ENCODE measurements at places on chromosomes 7 and 10.

DNA sequence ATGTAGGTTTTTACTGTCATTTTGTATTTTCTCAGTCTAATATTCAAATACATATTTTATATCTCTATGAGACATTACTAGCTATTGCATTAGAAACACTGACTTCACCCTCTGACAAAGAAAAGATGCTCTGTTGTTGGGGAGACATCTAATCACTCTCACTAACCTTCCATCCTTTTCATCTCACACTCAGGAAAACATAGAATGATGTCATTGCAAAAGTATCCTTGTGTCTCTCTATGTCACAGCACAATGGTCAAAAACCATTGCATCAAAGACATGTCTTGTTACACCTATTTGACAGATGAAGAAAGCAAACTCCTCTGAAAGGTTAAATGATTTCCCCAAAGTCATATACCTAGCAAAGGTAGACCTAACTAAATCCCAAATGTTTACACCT is 231.3 kb upstream of the PTN start:
- no peak for DNase-seq

GRCh38 chr10:75905490-75905889 is 474.1 kb downstream of the LRMDA start:
- DNase-seq: no peak

DNA sequence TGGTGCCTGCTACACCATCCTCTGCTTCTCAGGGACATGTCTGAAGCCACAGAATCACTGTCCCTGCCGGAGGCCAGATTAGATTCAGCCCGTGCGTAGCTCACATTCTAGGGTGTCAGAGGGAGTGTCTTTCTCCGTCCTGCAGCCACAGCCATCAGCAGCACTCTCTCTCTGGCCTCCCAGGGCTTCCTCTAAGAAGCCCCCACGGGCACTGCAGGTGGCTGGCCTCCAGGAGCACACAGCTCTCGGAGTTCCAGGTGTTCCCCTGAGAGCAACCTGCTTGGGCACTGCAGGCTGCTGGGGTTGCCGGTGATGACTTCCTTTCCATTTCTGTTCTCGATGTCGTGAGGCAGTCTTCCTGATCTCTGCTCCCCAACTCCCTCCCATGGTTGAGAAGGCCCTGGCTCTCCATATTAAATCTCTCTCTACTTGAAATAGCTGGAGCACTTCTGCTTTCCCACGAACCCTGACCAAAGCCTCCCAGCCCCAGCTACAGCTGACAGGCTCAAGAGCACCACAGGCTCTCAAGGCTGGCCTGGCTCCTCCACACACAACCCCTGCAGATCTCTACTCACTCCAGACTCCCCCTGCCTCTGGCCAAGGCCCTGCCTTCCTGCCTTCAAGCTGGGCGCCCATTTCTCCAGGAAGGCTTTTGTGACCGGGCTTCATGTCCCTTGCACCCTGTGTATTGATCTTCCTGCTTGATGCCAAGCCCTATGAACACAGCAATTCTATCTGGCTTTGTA is 49.0 kb upstream of the TMEM72 start:
- no peak for DNase-seq

GRCh38 chr7:90618876-90619275 is 22.8 kb downstream of the CDK14 start:
- no peak for DNase-seq

- no peak for DNase-seq
Measured at GRCh38 chr10:102597131-102597991, 46.9 kb upstream of the TRIM8 start.

DNA sequence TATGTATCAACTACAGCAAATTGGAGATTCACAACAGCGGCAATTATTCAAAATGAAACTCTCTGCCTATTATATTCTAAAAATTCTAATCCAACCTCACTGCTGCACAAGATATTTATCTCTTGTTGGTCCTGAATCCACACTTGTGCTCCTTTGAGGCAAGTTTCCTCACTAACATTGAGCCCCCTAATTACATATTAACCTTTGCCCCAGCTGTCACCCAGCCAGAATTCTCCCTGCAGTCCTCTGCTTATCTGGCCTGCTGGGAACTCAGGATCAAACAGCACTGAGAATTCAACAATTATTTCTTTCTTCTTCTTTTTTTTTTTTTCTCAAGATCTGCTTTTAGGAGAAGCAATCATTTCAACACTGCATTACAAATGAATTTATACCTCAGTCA is 21.5 kb upstream of the PLAC9 start:
- DNase-seq: no peak

GRCh38 chr10:44512431-44513022 is 127.6 kb upstream of the CXCL12 start:
- DNase-seq: no peak

- no peak for DNase-seq
Measured at GRCh38 chr7:96786261-96786997, 76.8 kb upstream of the SEM1 start.

GRCh38 chr10:49134327-49134726 is 506 bp upstream of the FAM170B start:
- no peak for DNase-seq

- no peak for DNase-seq
Measured at GRCh38 chr10:804787-805619, 115.5 kb upstream of the DIP2C start.

GRCh38 chr10:99708428-99709012 is 23.4 kb downstream of the COX15 start:
- DNase-seq: no peak

All from glomerular endothelial cell (primary cell).